Ascending aorta (tissue), 2 donors: ENCODE measurements at places on chromosomes 12 and 14.

DNA sequence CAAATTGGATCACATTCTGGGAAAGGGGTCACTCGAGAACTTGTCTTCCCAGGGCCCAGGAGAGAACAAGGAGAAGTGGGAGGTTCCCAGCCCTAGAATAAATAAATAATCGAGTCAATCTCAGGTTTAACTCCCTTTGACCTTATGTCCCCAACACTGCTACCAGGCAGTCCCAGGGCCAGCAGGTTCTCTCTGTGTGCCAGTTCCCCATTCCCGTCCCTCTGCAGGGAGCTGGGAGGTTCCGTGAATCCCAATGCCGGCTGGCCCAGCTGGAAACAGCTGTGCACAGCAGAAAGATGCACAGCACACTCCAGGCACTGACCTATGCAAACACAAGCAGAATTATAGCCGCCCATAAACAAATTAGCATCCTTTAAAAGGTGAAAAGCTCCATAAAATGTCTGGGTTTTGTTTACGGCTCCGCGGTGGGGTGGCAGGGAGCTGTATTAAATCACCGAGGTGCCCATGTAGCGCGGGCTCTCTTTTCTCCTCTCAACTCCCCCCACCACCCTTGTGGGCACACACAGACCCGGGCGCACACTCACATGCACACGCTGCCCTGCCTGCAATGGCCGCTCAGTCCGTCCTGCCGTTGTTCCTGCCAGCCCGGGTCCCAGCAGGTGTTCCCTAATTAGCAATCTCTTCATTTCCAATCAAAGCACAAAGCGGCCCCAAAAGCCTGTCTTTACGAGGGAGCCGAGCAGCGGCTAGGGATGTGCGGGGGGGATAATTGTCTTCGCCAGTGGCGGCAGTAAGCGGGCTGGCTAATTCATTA, 46.6 kb upstream of the ESRRB start:
- no peak for DNase-seq

DNA sequence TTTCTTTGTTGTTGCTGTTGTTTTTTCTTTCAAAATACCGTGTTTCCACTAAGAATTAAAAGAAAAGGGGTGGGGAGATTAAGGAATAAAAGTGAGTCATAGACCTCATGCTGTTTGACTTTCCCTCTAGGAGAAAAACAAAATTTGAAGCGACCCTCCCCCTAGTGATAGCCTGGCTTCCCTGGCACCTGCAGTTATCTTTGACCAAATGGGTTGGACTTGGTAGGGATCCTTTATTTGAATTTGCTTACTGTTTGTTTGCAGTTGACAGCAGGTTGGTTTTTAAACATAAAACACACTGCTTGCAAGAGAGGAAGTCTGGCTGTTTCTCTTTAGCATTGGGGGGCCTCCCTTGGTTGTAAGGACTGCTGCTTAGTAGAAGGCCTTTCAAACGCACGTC, 14.0 kb downstream of the OTX2 start:
- DNase-seq: no peak

DNA sequence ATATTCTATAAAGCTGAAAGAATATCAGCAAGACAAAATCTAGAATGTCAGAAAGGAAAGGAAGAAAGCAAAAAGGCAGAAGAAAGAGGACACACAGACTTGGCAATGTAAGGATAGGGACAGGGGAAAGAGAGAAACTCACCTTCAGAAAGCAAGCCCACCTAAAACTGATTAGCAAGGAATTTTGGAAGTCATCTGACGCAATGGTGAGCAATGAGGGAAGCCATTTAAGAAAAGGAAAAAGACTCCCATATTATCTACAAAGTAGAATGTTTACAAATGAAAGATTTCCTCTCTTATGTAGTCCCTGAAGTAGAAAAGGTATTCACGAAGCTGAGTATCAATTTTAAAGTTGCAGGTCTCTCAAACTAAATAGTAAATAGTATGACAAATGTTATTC, 35.2 kb upstream of the FOXG1 start:
- no peak for DNase-seq

GRCh38 chr12:10385166-10385613, 4.7 kb downstream of the KLRK1 start:
- no peak for DNase-seq

GRCh38 chr12:1993871-1994371, 10.3 kb downstream of the DCP1B start:
- no peak for DNase-seq

GRCh38 chr14:99601361-99601831, 2.6 kb downstream of the CCDC85C start:
- DNase-seq: no peak

DNA sequence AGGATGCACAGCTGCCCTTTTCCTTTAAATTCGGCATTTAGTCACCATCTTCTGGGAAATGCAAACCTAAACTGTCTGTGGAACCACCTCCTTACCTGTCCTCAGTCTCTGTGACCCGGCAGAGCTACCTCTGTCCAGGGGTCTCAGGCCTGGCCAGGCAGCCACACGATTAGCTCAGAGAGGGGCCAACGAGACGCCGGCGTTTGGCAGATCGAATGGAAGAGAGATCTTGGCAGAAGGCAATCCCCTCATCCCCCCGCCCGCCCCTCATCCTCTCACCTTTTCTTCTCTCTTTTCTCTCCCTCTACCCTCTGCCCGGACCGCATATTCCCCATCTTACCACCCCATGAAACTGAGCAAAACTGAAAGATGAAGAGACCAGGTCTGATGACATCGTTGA, 101.0 kb downstream of the PIWIL1 start:
- no peak for DNase-seq

- no peak for DNase-seq
These were observed 92.9 kb downstream of the KSR2 start for GRCh38 chr12:117875744-117876435.

DNA sequence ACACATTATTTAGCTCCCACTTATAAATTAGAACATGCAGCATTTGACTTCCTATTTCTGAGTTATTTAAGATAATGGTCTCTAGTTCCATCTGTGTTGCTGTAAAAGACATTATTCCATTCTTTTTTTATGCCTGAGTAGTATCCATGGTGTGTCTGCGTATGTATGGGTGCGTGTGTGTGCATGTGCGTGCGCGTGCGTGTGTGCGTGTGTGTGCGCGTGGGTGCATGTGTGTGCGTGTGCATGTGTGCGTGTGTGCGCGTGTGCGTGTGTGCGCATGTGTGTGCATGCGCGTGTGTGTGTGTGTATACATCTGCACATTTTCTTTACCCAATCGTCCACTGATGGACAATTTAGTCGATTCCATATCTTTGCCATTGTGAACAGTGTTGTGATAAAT, 479.4 kb upstream of the TMEM132C start:
- DNase-seq: no peak

- DNase-seq: no peak
These were observed 1108.9 kb downstream of the BCL11B start for GRCh38 chr14:98162856-98163805.

GRCh38 chr12:15979096-15980092, 68.3 kb downstream of the DERA start:
- DNase-seq: no peak

- no peak for DNase-seq
These were observed 214.9 kb upstream of the HMGA2 start for GRCh38 chr12:65609359-65609771.

- DNase-seq: no peak
These were observed 980.5 kb downstream of the TMEM121 start for GRCh38 chr14:106506881-106507305.

DNA sequence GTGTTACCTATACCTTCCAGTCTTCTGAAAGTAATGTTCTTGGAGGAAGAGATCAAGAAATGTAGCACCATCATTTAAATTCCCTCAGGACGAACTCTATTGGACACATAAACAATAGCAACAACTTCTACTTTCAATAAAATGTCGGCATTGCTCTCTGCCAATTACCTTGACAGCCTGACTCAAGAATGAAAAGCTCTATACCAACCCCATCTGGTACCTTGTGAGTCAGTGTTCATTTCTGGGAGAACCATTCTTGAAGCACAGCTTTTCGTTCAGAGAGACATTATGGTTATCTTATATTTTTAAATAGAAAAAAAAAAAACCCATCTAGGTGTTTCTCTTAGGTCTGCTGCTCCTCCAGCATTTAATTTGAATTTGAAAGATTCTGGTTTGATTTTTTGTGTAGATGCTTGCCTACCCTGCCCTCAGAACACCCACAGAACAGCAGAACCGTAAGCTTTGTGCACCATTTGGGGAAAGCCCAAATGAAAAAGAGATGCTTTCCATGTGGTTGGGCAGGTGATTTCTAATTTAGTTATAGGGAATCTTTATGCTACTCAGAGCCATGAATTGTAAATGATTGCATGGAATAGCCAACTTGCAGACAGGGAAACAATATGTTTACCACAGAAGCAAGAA, 156.0 kb downstream of the SAMD4A start:
- DNase-seq: no peak

DNA sequence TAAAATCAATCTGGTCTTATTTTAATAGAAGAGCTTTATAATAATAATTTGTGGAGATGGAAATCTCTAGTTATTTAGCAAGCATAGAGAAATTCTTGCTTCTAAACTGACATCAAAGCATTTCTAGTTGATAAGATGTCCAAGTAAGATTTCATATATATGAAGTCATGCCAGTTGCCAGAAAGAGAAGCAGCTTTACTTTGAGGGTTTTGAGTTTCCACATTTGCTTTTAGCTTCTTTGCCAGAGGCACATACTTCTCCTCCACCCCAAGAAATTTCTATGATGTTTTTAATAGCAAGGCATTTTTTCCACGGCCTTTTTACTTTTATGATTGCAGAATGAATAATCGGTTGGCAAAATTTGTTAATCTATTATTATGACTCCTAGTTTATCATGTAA, 24.2 kb upstream of the YAF2 start:
- DNase-seq: no peak

DNA sequence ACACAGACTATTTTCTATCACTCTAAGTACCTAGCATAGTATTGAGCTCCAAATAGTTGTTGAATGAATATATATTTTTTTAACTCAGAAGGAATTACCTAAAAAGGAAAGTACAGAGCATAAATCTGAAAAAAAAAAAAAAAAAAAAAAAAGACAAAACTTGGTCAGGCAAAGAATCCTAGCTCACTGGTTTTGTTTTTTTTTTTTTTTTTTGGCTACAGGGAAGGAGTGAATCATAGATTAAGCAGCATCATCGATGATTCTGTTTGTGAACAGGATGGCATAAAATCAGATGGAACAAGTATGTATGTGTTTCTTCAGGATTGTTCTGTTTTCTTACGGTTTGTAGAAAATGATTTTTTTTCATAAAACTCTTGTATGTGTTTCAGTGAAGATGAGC, 66.1 kb upstream of the BCAT1 start:
- no peak for DNase-seq

- DNase-seq: no peak
These were observed 119.2 kb upstream of the DAAM1 start for GRCh38 chr14:59069163-59069854.

DNA sequence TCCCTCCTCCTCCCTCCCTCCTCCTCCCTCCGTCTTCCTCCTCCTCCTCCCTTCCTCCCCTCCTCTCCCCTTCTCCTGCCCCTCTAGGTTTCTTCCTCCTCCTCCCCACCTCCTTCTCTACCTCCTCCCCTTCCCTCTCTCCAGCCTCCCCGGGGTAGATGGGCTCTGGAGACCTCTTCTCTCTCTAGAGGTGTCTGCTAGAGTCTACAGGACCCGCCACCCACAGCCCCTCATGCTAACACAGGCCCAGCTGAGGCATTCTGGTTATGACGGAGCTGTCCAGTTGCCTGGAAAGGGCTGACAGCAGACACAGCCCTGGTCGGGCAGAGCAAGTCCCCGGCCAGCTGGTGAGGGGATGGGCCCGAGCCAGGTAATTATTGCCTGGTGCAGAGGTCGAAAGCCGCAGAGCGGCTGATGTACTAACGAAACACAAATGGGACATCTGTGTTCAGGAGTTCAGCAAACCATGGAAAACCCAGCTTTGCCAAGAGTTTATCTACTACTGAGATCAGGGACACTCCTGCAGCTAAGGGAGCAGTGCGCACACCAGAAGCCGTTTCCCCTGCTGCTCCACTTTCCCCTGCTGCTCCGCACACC, 96.2 kb downstream of the PAPOLA start:
- no peak for DNase-seq

DNA sequence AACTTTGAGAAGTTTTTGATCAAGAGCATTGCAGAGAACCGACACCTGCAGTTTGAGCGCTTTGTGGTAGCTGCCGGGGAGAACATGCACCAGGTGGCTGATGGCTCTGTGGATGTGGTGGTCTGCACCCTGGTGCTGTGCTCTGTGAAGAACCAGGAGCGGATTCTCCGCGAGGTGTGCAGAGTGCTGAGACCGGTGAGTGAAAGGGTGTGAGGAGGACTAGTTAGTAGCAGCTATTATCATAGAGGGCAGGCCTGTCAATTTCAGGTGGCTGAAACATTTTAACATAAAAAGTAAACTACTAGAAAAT, 27.0 kb upstream of the HIGD1C start:
- DNase-seq: no peak
